Right lobe of liver (tissue), 6 donors: ENCODE measurements at places on chromosomes 7 and 10.

GRCh38 chr7:135644154-135644553 lies 18.2 kb upstream of the STMP1 start:
- no peak for DNase-seq

DNA sequence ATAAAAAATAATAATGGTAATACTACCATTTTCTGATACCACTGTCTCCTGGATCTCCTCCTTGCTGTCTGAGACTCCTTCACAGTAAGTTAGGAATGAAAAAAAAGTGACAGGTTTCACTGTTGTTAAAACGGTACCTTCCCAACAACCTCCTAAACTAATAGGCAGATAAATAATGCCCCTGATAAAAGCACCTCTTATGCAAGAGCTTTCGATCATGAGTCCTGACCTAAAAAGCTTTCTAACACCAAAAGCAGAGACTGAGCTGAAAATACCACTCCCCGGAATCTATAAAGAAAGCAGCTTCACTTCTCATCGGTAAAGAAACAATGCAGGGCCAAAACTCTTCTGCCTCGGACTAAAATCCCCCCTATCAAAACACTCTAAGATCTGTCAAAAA lies 14.5 kb downstream of the PARD3 start:
- DNase-seq = no peak

- no peak for DNase-seq
Observed at GRCh38 chr7:54252256-54253035, 289.7 kb upstream of the VSTM2A start.

DNA sequence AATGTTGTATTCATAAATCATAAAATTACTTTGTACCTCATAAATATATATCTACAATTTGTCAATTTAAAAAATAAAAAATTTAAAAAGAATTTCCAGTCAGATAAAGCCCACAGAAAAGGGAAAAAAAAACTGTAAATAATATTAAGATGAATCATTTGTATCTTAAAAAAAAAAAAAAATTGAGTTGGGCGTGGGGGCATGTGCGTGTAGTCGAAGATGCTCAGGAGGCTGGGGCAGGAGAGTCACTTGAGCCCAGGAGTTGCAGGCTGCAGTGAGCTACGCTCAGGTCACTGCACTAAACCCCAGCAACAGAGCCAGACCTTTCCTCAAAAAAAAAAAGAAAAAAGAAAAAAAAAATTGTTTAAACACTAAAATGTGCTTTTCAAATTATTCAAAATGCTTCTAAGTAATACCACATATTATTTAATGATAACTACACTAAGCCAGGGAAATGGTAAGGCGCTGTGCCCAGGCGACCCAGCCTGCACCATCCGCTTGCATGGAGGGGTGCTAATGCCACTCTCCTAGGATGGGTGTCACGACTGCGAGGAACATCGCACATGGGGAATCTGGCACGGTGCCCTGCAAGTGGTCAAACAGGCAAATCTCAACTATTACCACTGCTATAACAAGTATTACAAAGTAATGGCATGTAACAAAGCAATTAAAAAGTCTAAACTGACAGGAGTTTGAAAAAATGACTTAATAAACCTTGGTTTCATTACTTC lies 15.4 kb downstream of the GLUD1 start:
- no peak for DNase-seq

DNA sequence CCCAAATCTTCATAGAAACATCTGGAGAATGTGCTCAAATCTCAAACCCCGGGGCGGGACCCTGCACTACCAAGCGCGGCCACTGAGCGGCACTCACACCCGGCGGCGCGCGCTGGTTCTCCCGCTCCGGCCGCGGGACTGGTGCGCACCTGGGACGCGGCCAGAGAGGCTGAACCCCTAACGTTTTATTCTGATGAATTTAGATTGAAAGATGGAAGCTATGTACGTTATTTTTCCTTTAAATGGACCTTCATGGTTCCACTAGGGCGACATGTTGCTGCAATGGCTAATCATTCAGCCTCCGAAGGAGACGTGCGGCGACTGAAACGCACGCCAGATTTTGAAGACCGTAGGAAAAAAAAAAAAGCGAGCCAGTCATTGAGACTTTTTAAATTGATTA lies 107.0 kb upstream of the INSIG1 start:
- no peak for DNase-seq
